Mesothelial cell of epicardium (in vitro differentiated cells): ENCODE measurements at places on chromosomes 5 and 9.
A peak's percentile ranks its signal among the peaks of the same experiment; 100 is the strongest.

DNA sequence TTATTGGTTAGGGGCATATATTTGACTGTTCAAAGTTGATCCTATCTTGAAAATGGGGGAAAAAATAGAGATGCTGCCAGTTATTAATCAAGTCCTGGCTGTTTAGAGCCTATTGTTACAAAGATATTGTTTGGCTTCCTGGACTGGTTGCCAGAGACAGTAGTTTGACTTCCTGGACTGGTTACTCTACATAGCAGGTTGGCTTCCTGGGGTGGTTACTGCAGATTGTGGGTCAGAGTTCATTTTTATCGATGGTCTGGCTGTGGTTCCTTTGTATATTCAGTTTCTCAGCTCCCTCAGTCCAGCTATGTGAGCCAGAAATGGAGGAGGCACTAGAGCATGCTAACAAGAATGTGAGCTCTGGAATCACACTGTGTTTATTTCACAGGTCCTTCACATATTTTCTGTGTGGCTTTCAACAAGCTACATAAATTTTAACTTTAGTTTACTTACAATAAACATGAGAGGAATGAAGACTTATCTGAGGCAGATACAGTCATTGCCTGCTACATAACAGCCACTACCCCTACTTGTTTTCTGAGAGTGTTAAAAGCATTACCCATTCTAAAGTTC, 137.6 kb downstream of the TRPM3 start:
- no peak for DNase-seq

GRCh38 chr9:132005899-132006298, 73.8 kb downstream of the MED27 start:
- DNase-seq: no peak

- DNase-seq: no peak
These were observed 53.1 kb upstream of the FUBP3 start for GRCh38 chr9:130526193-130526853.

GRCh38 chr9:135468854-135469521, 10.6 kb upstream of the PPP1R26 start:
- no peak for DNase-seq

GRCh38 chr5:351084-351920, 29.8 kb downstream of the AHRR start:
- DNase-seq: no peak

- DNase-seq: no peak
These were observed 465.7 kb downstream of the DTWD2 start for GRCh38 chr5:118522626-118523025.

DNA sequence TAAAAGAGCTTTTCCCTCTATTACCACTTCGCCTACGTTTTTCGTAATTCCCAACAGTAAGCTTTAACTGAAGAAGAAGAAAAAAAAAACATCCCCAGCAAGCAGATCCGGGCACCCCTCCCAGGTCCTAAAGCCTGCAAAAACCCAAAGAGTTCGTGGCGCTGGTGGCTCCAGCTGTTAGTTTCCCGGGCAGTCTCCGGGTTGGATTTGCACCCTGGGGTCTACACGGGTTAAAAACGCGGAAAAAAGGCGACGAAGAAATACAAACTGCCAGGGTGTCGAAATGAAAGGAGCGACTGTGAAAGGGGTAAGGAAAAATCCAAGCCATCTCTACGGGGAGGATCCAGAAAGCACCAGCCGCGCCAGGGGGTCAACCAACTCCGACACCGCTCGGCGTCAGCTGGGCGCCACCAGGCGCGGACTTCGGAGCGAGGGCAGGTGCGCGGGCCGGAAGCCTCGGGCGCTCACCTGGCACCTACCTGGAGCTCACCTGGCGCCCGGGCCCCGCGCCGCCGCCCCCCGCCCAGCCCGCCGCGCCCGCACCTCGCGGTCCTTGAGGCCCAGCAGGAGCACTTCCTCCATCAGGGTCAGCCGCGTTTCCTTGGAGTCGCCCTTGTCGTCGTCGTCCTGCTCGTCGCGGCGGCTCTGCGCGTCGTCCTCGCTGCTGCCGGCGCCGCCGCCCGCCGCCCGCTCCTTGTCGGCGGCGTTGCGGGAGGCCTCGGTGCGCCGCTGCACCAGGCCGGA, 680 bp downstream of the GOLPH3 start:
- DNase-seq: peak; percentile 52

- DNase-seq: peak; percentile 26
These were observed 508 bp upstream of the SNCAIP start for GRCh38 chr5:122311497-122311960.

DNA sequence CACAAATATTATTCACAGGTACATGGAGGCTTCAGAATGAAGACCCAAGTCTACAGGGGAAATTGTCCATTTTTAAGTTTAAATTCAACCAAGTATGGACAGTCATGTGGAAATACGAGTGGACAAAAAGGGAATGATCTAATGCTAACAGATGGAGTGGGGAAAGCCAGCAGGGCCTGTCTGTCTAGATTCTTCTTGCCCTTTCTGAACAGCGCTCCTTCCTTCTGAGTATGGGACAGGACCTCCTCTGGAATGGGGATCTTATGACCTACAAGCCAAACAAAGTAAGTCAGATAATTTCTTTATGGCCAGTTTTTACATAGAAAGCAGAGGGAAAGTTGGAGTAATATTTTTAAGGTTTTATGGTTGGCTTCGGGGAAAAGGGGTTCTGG, 119.8 kb upstream of the NEK6 start:
- no peak for DNase-seq
